HFF-Myc (cell line): ENCODE measurements at places on chromosomes 2 and 18.

DNA sequence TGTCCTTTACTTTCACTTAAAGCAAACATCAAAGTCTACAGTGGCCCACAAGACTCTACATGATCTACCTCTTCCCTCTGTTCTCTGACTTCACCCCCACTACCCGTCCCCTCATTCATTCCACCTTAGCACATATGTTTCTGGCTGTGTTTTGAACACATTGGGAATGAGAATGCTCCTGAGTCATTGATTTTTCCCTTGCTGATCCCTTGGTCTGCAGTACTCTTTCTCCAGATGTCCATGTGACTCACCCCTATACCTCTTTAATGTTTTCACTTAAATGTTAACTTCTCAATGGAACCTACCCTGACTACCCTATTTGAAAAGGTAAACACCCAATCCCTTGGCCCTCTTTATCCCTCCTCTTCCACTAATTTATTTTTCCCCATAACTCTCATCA, 30.7 kb upstream of the FRZB start:
- DNase-seq = peak; percentile 56

DNA sequence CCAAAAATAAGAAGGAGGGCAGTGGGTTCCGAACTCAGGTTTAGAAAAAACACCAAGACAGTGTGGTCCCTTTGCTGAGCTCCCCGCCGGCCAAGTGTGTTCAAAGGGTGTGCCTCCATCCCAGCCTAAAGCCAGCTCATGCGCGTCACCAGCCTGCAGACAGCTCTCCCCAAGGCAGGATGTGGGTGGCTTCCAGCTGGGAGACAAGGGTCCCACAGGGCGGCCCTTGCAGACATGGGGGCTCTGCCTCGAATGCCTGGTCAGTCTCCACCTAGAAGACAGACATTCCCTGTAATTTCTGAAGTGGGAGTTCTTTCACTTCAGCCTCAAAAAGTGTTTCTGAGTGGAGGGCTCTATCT, 135.8 kb upstream of the GPC1 start:
- DNase-seq = no peak

GRCh38 chr2:142991295-142991694, 113.8 kb downstream of the KYNU start:
- no peak for DNase-seq

DNA sequence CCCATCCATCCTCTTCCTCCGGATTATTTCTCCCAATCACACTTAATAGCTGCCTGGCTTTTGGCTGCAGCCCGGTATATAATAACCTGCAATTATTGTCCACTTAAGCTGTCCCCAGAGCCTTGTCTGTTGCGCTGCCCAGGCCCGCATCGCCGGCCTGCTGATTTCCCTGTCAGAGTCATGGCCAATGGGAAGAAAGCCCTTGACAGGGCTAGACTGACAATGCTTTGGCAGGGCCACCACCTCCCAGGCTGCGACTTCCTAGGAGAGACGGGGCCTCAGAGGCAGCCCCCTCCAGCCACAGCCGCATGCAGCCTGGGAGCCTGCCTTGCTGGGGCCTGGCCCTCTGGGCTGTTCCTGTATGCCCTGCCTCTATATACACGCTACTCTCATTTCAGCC, 10.0 kb upstream of the CELF4 start:
- DNase-seq = no peak

DNA sequence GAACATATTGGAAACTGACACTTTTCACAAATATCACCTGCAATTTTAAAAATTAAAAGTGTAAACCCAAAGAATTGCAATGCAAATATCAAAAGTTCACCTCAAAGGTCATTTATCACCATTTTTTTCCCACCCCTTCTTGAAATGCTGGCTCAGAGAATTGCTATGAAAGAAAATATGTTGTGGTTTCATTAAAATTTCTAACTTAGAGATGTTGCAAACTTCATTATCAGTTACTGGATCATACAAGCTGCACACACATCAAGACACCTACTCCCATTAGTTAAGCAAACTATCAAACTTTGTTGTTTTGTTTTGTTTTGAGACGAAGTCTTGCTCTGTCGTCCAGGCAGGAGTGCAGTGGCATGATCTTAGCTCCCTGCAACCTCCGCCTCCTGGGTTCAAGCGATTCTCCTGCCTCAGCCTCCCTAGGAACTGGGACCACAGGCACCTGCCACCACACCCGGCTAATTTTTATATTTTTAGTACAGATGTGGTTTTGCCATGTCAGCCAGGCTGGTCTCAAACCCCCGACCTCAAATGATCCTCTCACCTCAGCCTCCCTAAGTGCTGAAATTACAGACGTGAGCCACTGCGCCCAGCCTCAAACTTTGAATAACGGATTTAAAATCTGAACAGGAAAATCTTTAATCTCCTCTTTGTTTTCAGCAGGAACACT, 37.0 kb downstream of the STK39 start:
- DNase-seq = no peak

DNA sequence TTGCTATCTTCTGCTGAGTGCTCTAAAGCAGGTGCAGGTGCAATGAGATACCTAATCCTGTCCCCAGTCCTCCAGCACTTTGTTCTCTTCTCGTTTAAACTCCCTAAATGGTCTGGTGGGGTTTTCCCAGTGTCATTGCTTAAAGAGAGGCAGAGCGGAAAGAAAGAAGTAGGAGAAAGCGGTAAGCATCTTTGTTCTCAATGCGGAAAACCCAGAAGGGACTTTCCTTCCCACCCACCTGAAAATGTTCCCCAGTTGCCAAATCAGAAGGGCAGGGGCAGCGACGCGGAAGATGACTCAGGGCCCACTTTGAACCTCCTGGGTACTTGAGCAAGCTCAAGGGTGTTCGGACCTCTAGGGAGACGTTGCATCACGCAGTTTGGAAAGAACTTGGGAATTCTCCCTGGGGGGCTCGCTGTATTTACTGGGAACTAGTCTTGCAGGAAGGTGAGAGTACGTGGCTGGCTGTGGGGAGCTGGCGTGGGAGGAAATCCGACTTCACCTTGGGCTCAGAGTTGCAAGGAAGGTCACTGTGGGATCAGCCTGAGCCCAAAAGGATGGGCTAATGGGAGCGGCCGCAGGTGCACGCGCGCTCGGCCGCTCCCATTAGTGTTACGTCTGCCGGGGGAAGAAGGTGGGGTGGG, 589 bp upstream of the SGPP2 start:
- no peak for DNase-seq

- DNase-seq = peak; percentile 60
Observed at GRCh38 chr2:240986787-240987411, 11.5 kb upstream of the SNED1 start.

DNA sequence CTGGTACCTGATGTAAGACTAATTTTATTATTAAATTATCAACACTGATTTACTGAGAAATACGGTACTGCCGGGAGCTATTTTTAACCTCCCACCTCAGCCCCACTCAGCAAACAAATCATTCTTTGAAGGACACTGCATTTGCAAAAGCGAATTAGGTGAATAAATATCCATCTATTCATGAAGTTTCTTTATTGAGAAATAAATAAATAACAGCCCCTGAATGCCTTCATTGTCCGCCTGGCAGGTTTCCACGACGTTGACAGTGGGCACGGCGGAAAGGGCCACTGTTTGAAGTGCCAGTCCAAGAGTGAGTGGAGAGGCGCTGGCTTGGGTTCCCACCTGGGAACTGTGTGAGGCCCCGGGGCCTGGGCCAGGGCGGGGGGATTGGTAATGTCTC, 15.7 kb downstream of the C1QL2 start:
- DNase-seq = no peak

- DNase-seq = no peak
Observed at GRCh38 chr2:240638512-240639160, 13.4 kb downstream of the GPR35 start.

DNA sequence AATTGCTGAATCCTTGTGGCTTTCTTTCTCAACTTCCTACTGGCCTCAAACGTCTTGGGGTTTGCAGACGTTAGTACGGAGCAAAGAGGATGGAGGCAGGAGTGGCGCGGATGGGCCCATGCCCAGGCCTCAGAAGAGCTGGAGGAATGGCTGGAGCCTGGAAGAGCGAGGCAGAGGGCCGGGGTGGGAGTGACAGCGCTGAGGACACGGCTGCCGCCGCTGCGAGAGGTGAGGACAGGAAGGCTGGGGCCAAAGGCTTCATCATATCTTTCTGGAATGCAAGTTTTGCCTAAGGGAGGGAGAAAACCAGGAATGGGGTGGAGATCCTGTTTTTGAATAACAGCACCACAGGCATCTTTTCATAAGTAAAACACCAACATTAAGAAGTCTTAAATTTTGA, 178.5 kb upstream of the SESTD1 start:
- no peak for DNase-seq

- DNase-seq = no peak
Observed at GRCh38 chr18:24461996-24462395, 1.6 kb downstream of the HRH4 start.

DNA sequence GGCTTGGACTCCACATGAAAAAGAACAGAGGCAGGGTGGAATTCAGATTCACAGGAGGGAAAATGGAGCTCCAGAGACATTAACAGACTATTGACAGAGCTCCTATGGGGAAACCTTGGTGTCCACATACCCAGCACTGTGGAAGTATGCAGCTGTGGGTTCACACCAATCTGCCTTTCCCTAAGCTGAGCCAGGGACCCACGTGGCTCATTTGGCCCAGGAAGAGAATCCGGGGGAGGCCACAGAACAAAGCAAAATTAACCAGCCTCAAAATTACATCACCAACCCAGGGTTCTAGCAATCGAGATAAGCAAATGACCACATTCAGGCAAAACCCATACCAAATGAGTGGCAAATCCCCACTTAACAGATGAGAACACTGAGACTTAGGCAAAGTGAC, 105.8 kb upstream of the TWIST2 start:
- DNase-seq = no peak

GRCh38 chr18:12310762-12311161, 2.7 kb downstream of the TUBB6 start:
- DNase-seq = no peak

DNA sequence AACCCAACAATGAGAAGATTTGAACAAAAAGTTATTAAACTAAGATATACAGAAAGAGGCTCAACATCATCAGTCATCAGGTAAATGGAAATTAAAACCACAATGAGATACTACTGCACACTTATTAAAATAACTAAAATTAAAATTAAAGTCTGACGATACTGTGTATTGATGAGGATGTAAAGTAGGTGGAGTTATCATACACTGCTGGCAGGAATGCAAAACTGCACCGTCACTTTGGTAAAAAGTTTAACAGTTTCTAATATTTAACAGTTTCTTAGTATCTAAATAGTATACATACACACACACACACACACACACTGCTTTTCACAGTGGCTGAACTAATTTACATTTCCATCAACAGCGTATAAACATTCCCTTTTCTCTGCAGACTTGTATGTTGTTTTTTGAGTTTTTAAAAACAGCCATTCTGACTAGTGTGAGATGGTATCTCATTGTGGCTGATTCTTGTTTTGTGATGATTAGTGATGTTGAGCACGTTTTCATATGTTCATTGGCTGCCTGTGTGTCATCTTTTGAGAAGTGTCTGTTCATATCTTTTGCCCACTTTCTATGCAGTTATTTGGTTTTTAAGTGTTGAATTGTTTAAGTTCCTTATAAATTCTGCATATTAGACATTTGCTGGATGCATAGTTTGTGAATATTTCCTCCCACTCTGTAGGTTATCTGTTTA, 726.9 kb upstream of the CHAC2 start:
- no peak for DNase-seq

DNA sequence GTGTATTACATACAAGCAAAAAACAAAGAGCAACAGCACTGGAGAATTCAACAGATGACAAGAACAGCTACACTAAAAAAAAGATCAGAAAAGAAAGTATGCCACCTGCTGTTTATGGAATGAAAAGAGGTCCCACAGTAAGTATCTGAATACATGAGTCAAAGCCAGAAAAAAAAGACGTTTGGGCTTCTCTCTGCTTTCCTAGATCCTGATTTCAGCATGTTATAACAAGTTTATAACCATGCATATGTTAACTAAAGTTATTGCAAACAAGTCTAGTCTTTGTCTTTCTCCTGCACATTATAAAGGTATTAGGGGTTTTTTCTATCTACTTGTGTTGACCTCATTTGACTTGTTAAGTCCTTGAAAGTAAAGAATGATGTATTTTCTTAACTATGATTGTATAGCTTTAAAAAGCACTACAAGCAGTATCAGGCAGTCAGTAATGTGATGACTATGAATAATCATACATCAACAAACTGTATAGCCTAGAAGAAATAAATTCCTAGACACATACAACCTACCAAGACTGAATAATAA, 108.5 kb upstream of the COL5A2 start:
- DNase-seq = peak; percentile 73

- no peak for DNase-seq
Observed at GRCh38 chr18:13457327-13457726, 238.8 kb downstream of the LDLRAD4 start.

DNA sequence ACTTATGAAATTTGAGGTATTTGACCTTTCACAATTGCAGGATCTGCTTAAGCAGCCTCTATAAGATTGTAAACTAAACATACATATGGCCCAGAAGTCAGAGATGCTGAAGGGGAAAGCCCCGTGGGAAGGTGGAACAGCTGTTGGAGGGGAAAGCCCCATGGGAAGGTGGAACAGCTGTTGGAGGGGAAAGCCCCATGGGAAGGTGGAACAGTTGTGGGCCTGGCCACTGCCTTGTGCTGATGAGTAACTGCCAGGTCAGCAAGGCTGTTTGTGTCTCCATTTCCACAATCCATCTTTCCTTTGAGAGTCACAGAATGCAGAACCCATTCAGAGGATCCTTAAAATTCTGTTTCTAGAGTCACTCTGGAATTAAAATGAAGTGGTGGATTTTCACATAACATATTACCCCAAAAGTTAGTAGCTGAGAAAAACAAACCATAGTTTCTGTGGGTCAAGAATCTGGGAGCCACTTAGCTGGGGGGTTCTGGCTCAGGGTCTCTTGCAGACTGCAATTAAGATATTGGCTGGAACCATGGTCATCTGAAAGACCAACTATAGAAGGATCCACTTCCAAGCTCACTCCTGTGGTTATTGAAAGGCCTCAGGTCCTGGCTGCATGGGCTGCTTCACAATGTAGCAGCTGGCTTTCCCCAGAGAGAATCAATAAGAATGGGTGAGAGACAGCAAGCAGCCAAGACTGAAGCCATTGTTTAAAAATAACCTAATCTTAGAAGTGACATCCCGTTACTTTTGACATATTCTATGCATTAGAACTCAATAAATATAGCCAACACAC, 86.6 kb upstream of the CAVIN2 start:
- DNase-seq = no peak

GRCh38 chr18:55351980-55352714, 235.8 kb downstream of the TCF4 start:
- DNase-seq = no peak

GRCh38 chr2:158932131-158932645, 36.3 kb upstream of the TANC1 start:
- DNase-seq = no peak

DNA sequence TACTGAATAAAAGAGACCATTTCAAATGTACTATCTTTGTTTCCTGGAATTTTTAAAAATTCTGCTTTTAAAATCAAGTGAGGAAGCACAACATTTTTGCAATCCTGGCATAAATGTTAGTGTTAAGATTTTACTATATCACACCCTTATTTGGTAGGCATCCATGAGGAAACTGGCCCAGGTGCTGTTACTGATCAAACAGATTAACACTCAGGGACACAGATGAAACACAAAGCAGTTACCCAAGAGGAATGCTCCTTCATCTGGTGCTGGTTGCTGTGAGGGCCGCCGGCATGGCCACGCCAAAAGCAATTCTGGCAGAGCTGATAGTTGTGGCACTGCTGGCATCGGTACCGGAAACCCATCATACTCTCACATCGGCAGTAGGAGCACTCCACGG, 96.8 kb downstream of the DTNB start:
- no peak for DNase-seq

- peak; percentile 66 for DNase-seq
Observed at GRCh38 chr18:332721-333510, 65.1 kb upstream of the THOC1 start.

- no peak for DNase-seq
Observed at GRCh38 chr2:232581725-232582124, 31.2 kb downstream of the EIF4E2 start.
